ENCODE measurements at places on chromosomes 5 and 9. TPM values are rescaled to one million over a fixed set of nuclear protein-coding genes. Genes with fewer than 3 reads are reported as not detected.

DNA sequence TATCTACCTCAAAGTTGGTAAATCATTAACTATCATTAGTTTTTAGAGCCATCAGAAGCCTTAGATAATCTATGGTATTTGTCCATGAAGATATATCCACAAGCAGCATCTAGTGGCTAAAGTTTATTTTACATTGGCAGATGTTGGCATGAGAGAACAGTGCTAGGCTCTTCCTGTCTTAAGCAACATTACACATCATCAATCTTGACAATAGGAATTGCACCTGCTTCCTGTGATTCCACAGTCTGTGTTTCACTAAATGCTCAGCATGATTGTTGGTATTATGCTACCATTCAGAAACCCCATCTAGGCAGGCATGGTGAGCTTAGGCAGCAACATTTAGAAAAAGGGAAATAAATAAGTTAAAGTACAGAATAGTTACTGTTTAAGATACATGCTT is 246.6 kb downstream of the SLCO4C1 start:
- H3K4me1 ChIP-seq, result no peaks in the 10 kb centered on the region
- DNase-seq, result no peak
- H3K4me3 ChIP-seq, result no peak overlapping the region
- no peaks in the 10 kb centered on the region for H3K36me3 ChIP-seq
- no peak overlapping the region for H3K27ac ChIP-seq

- no peaks in the 10 kb centered on the region for H3K27me3 ChIP-seq
- DNase-seq, result no peak
- H3K4me3 ChIP-seq, result no peak overlapping the region
- no peaks in the 10 kb centered on the region for H3K4me1 ChIP-seq
- H3K27ac ChIP-seq, result no peak overlapping the region
Measured at GRCh38 chr5:92838253-92838652, 742.8 kb downstream of the NR2F1-AS1 start.

DNA sequence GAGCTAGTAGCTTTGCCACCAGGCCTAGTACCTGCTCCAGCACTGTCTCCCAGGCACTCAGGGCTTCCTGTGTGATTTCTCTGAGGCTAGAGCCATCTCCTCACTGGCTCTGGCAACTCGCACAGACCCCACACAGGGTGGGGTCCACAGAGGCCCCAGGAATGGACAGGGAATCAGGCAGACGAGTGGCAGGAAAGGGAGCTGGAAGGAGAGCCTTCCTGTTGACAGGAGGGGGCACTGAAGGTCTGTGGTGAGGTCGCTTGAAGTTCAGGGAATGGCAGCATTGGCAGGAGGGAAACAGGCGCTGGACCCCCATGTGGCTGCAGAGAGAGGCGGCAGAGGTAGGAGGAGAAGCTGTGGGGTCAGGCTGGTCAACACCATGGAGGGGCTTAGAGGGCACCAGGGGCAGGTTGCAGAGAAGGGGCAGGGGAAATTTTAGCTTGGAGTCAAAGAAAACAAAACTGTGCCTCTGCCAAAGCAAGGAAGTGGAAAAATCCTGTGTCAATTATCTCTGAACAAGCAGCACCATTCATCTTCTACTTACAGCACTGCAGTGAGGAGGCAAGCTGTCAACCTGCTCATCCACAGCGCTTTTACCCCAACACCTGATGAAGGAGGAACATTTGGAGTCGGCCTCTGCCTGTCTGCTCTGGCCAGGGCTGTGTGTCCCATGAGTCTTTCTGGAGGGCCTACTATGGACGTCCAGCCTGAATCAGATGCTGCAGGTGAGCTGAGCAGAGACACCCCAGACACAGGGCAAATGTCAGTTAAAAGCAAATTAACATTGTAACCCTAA is 270.2 kb downstream of the FSTL4 start:
- H3K27ac ChIP-seq, result no peak overlapping the region
- no peaks in the 10 kb centered on the region for H3K4me1 ChIP-seq
- H3K4me3 ChIP-seq, result no peak overlapping the region
- H3K27me3 ChIP-seq, result peaks cover 4% of the 10 kb centered on the region
- no peak for DNase-seq

GRCh38 chr5:171907725-171908343 is 98.6 kb downstream of the FBXW11 start:
- H3K27me3 ChIP-seq, result no peaks in the 10 kb centered on the region
- peak; percentile 70 for DNase-seq
- H3K4me1 ChIP-seq, result 0 out of 2 replicates have a peak, but pooled peaks cover 3% of the 10 kb centered on the region
- H3K27ac ChIP-seq, result no peak overlapping the region

- H3K4me1 ChIP-seq, result no peaks in the 10 kb centered on the region
- DNase-seq, result no peak
- no peak overlapping the region for H3K4me3 ChIP-seq
- H3K36me3 ChIP-seq, result no peaks in the 10 kb centered on the region
- no peaks in the 10 kb centered on the region for H3K27me3 ChIP-seq
Measured at GRCh38 chr5:74429495-74429894, 211.0 kb downstream of the ENC1 start.

- no peaks in the 10 kb centered on the region for H3K36me3 ChIP-seq
- no peak for DNase-seq
- H3K4me3 ChIP-seq, result no peak overlapping the region
- no peak overlapping the region for H3K27ac ChIP-seq
- no peaks in the 10 kb centered on the region for H3K27me3 ChIP-seq
Measured at GRCh38 chr9:93258818-93259489, 75.0 kb downstream of the WNK2 start.

GRCh38 chr9:126652140-126652582 is 38.4 kb downstream of the LMX1B start:
- H3K27ac ChIP-seq, result no peak overlapping the region
- DNase-seq, result no peak
- peaks cover 22% of the 10 kb centered on the region for H3K27me3 ChIP-seq

DNA sequence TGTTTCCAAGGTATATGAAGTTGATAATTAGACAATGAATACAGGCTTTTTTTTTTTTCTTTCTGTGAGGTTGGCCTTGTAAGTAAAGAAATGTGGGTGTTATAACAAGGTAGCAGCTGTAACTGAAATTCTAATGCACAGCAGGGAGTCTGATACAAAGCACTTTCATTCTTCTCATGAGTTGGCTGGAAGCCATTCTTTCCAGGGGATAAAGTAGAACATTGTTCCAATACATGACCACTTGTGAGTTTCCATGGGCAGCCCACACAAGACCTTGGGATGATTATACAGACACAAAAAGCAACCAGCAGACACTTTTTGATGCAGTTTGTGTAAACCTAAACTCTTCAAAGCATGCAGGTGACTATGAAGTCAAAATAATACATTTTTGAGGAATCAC is 1785.9 kb upstream of the WWC1 start:
- H3K27me3 ChIP-seq, result no peaks in the 10 kb centered on the region
- H3K4me1 ChIP-seq, result no peaks in the 10 kb centered on the region
- H3K27ac ChIP-seq, result no peak overlapping the region
- no peaks in the 10 kb centered on the region for H3K36me3 ChIP-seq
- no peak for DNase-seq
- H3K4me3 ChIP-seq, result no peak overlapping the region

DNA sequence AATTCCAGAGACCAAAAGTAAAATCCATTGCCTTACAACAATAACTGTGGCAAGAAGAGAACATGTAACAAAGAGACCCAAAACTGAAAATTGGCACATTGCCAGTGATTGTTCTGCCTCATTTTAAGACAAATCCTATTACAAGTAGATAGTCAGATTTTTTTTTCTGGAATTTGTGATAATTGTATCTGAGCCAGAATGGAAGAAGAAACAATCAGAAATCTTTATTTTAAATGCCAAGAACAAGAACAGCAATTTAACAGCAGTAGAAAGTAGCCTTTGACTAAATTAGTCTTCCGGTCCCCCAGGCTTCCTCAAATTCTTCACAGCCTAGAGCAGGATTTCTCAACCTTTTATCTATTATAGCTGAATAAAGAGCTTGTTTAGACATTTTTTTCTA is 106.7 kb upstream of the PTPN3 start:
- DNase-seq, result peak; percentile 5
- no peaks in the 10 kb centered on the region for H3K27me3 ChIP-seq
- H3K4me3 ChIP-seq, result no peak overlapping the region

DNA sequence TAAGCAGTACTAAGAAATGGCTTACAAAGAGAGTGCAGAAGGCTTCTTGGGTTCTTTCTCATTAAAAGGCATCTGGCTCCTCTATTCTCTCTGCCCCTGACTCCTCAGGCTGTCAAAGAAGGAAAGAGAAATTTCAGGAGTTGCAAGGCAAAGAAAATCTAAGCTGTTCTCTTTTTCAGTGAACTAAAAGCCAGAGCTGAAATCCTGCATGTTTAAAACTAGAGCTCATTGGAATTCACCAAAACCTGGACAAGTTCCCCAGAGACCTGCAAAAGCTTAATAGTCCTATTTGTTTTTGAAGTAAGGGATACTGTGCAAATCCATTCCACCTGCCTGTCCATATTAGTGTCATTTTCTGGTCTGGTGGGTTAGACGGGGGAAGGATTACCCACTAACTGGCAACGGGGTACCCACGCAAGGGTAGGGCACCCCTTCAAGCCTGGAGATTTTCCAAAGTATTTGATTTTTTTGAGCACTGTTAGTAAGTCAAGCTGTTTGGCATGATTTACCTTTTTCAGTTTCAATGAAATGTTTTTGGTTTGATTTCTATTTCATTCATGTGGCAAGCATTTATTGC is 179.3 kb downstream of the FSTL4 start:
- H3K27me3 ChIP-seq, result peaks cover 18% of the 10 kb centered on the region
- H3K4me3 ChIP-seq, result no peak overlapping the region
- no peak for DNase-seq
- no peaks in the 10 kb centered on the region for H3K36me3 ChIP-seq

- no peaks in the 10 kb centered on the region for H3K36me3 ChIP-seq
- no peak for DNase-seq
- H3K4me1 ChIP-seq, result no peaks in the 10 kb centered on the region
- no peak overlapping the region for H3K4me3 ChIP-seq
Measured at GRCh38 chr9:120104771-120105170, 475.2 kb downstream of the CDK5RAP2 start.

DNA sequence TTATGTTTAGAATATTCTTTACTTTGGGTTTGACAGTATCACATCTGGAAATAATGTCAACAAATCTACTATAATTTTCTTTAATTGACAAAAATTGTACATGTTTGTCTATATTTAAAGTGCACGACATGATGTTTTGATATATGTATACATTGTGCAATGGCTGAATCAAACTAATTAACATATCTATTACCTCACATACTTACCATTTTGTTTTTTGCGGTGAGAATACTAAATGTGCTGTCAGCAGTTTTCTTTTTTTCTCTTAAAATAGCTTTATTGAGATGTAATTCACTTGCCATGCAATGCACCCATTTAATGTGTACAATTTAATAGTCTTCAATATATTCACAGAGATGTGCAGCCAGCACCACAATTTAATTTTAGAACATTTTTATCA is 10.6 kb upstream of the C6 start:
- no peaks in the 10 kb centered on the region for H3K27me3 ChIP-seq
- no peak overlapping the region for H3K27ac ChIP-seq
- no peaks in the 10 kb centered on the region for H3K36me3 ChIP-seq
- H3K4me1 ChIP-seq, result no peaks in the 10 kb centered on the region
- no peak overlapping the region for H3K4me3 ChIP-seq

DNA sequence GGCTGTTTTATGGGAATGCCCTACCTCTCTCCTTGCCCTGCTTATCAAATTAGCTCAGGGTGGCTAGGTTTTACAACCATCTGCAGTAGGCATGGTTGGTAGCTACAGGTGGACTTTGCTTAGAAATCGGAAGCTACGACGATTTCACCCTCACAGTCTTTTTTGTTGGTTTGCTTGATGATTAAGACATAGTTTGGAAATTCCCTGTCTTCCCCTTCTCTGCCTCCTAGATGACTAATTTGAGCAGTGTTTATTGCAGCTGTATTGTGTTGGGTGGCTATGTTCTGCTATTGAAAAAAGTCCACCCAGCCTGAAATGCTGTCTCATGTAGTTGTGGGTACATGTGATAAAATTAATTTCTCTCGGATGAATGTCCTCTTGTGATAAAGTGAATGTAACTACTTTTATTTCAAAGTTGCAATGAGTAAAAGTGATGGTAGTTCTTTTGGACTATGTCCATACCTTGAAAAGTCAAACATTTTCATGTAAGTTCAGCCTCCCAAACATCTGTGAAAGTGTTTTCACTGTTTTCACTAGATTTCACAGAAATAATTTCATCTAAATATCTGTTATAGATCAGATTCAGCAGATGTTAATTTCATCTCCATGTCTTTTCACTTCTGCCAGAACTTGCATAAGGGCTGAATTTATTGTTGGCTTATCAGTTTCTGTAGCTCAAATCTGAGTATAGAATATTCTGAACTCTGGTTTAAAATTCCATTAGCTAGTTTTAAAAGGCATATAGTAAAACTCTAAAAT is 37.3 kb upstream of the FYB1 start:
- DNase-seq, result peak; percentile 54
- H3K27me3 ChIP-seq, result no peaks in the 10 kb centered on the region
- H3K4me1 ChIP-seq, result peaks cover 18% of the 10 kb centered on the region

GRCh38 chr5:111984044-111984443 is 227.1 kb upstream of the NREP start:
- H3K4me1 ChIP-seq, result peaks cover 14% of the 10 kb centered on the region
- H3K27me3 ChIP-seq, result no peaks in the 10 kb centered on the region
- DNase-seq, result peak; percentile 72
- H3K4me3 ChIP-seq, result no peak overlapping the region
- H3K27ac ChIP-seq, result no peak overlapping the region

- no peak overlapping the region for H3K4me3 ChIP-seq
- no peak overlapping the region for H3K27ac ChIP-seq
- H3K36me3 ChIP-seq, result no peaks in the 10 kb centered on the region
Measured at GRCh38 chr5:98321361-98321760, 452.1 kb upstream of the RGMB start.

GRCh38 chr9:36873247-36873875 is 160.7 kb downstream of the PAX5 start:
- H3K27ac ChIP-seq, result no peak overlapping the region
- H3K4me1 ChIP-seq, result no peaks in the 10 kb centered on the region
- DNase-seq, result peak; percentile 58
- no peaks in the 10 kb centered on the region for H3K36me3 ChIP-seq

- 0 out of 2 replicates have a peak overlapping the region, but pooled peaks have one; percentile 12 for H3K27ac ChIP-seq
- no peak for DNase-seq
- H3K27me3 ChIP-seq, result no peaks in the 10 kb centered on the region
- no peak overlapping the region for H3K4me3 ChIP-seq
- peaks cover 27% of the 10 kb centered on the region for H3K4me1 ChIP-seq
- no peaks in the 10 kb centered on the region for H3K36me3 ChIP-seq
Measured at GRCh38 chr5:74199005-74199404, 441.5 kb downstream of the ENC1 start.

GRCh38 chr9:13552606-13553215 is 273.2 kb upstream of the MPDZ start:
- DNase-seq, result no peak
- H3K4me3 ChIP-seq, result no peak overlapping the region
- H3K36me3 ChIP-seq, result no peaks in the 10 kb centered on the region
- no peaks in the 10 kb centered on the region for H3K27me3 ChIP-seq

Gene PCDHGB1
- total RNA-seq, result 0.79 TPM

Gene PPP2R2B
- total RNA-seq, result not detected

Gene TYRP1
- 2.5 TPM for total RNA-seq

Gene BICD2
- total RNA-seq, result 67.4 TPM

Gene PSAT1
- total RNA-seq, result 24.7 TPM

Gene PLPP7
- not detected for total RNA-seq

Gene BTNL3
- total RNA-seq, result not detected

Gene TMEM215
- not detected for total RNA-seq

Measured in SJSA1 (cell line).